Fibroblast of upper back skin (primary cell): ENCODE measurements at places on chromosomes 4 and X.

GRCh38 chrX:19772096-19772821 lies 115.1 kb downstream of the SH3KBP1 start:
- peak; percentile 15 for DNase-seq

GRCh38 chr4:122922877-122923511 lies 597 bp upstream of the NUDT6 start:
- peak; percentile 82 for DNase-seq

- DNase-seq: peak; percentile 16
Observed at GRCh38 chr4:82680834-82681233, 117.8 kb downstream of the SCD5 start.

DNA sequence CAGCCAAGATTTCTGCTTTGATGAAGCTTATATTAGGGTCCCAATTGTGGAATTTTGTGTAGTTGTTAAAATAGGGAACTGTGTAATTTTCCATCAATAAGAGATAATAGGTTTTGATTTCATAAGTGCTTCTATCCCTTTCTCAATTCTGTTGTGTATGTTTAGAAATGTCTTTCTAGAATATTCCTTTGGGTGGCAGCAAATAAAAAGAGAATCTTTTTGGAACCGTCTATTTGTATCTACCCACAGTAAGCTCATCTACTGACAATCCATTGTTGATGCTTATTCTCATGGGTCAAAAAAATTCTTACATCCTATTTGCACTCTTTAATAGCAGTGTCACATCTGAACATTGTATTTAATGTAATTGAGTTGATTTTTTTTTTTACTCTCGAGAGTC lies 61.7 kb downstream of the TMA16 start:
- no peak for DNase-seq

GRCh38 chrX:132004728-132005127 lies 18.4 kb upstream of the STK26 start:
- DNase-seq: no peak

- DNase-seq: no peak
Observed at GRCh38 chrX:54530357-54530900, 410 bp downstream of the GNL3L start.

- peak; percentile 3 for DNase-seq
Observed at GRCh38 chr4:20847124-20847747, 147.0 kb downstream of the PACRGL start.

GRCh38 chrX:146433771-146434170 lies 375.8 kb upstream of the CXorf51B start:
- no peak for DNase-seq
